ENCODE measurements at places on chromosomes 1 and 21. TPM values are rescaled to one million over a fixed set of nuclear protein-coding genes. Genes with fewer than 3 reads are reported as not detected.

The CYP4A11 gene
- total RNA-seq, result not detected

The KCNA3 gene
- total RNA-seq, result 0.07 TPM

The PBXIP1 gene
- 136 TPM for total RNA-seq

The PAFAH2 gene
- 11.2 TPM for total RNA-seq

The PATJ gene
- 8.2 TPM for total RNA-seq

The OR2T11 gene
- not detected for total RNA-seq

The PPM1J gene
- 1.0 TPM for total RNA-seq

The HNRNPCL2 gene
- total RNA-seq, result not detected

The FAM72C gene
- 0.46 TPM for total RNA-seq

The CSRP1 gene
- 424 TPM for total RNA-seq

The ASTN1 gene
- 0.03 TPM for total RNA-seq

The VHLL gene
- 0.92 TPM for total RNA-seq

The MANEAL gene
- total RNA-seq, result 1.1 TPM

The TOR1AIP1 gene
- 52.1 TPM for total RNA-seq

The RAVER2 gene
- 3.2 TPM for total RNA-seq

The CD1B gene
- not detected for total RNA-seq

The OR2T35 gene
- not detected for total RNA-seq

The PTPRC gene
- 0.39 TPM for total RNA-seq
